Stimulated activated CD4-positive, alpha-beta T cell treated with anti-CD3 and anti-CD28 coated beads, Interleukin-1b, Interleukin-23, amount 100 ng/mL, for 1 hour (primary cell): ENCODE measurements at places on chromosomes 11 and 22.

DNA sequence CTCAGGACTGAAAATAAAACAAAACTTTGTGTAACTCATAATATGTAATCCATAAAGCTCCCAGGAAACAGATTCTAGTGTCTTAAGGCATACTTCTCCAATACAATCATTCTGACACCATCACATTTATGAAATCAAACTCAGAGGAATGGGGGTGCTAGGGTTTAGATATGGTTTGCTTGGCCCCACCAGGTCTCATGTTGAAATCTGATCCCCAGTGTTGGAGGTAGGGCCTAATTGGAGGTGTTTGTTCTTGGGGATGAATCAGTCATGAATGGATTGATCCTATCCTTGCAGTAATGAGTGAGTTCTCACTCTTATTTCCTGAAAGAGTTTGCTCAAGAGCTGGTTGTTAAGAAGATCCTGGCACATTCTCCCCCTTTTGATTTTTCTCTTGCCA is 380.9 kb downstream of the ETS1 start:
- DNase-seq = no peak

- no peak for DNase-seq
These were observed at the start of gene CLMP for GRCh38 chr11:123195188-123196059. CLMP (minus strand) TSS chr11:123195248; CDS start chr11:123194940, 308 bp downstream.

- DNase-seq = no peak
These were observed 1.2 kb downstream of the FAM89B start for GRCh38 chr11:65573391-65574079.

DNA sequence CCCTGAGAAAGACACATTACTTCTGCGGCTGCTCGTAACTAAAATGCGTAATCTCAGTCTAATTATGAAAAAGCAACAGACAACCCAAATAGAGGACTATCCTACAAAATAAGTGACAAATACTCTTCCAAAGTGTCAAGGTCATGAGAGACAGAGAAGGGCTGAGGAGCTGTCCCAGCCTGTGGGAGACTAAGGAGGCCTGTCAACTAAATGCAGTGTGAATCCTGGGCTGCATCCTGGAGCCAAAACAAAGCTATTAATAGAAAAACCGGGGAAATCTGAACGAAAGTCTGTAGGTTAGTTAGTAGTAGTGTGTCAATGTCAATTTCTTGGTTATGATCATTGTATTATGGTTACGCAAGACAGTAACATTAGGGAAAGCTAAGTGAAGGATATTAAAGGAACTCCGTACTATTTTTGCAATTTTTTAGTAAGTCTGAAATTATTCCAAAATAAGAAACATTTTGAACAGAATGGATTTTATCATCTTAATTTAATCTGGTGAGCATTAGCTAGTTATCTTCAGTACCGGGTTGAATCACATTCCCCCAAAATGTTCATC is 39.8 kb upstream of the SLC35C1 start:
- no peak for DNase-seq

DNA sequence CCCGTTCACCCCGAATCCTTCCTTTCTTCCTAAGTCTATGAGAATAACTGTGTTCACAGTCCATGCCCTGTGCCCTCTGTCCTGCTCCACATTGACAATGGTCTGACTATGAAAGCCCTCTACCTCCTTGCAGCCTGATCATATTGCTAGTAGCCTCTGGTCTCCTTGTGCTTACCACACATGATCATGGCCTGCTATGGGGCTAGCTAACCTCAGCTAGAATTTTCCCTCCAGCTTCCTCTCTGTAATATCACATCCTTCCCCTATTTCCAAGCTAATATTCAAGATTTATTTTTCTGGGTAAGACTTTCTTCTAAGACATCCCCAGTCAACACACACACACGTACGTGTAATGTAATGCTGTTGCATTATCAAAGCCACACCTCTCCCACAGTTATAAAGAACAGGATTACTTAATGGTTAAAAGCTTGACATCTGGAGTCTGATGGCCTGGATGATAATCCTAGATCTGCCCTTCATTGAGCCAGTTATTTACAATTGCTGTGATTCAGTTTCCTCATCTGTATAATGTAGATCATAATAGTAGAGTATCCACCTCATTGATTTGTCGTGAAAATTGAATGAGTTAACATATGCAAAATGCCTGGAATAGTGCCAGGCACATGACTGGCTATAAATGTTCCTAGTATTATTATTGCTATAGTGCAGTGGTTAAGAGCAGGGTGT is 214.4 kb upstream of the BLID start:
- DNase-seq = no peak

GRCh38 chr11:18768472-18768901 is 23.1 kb downstream of the PTPN5 start:
- no peak for DNase-seq

DNA sequence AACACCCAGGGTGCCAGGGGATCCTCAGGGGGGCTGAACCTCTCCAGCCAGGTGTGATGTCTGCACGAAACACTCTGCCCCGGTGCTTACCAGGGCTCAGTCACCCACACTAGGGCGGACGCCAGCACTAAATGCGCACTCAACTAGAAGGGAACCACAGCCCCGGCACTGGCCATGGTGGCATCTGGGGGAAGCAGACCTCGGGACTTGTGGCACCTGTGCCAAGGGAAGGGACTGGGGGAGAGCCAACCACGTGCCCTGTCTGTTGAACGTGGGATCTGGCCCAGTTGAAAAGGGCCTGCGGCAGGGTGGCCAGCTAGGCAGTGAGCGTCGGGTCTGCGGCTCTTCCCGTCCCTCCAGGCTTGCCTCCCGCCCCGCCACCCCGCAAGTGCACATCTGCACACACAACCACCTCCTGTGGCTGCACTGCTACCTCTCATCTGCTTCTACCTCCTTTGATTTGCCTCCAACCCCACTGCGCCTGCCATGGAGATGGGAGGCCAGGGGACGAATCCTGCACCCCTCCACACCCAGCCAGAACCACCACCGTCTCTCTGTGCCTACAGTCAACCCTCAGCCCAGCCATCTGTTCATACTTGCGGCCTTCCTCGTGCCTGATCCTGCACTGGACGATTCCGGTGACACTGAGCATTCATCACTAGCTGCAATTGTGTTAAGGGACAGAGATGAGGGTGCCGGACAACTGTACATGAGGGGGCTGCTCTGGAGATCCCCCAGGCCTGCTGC is 15.0 kb upstream of the MOB2 start:
- no peak for DNase-seq

DNA sequence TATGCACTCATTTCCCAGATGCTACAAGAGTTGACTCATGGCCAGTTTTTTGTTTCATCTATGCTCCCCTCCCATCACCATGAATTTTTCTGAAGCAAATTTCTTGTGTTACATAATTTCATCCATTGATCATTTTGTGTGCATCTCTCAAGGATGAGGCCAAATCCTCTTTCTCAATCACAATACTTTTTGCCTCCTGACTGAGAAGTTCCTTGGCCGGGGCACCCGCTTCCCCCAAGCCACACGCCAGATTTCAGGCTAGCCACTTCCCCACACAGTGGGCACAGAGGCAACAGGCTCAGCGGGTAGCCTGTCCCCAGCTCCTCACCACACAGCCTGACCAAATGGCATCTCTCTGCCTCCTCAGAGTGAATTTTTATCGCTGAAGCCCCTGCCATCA is 9.8 kb upstream of the DSCAML1 start:
- DNase-seq = no peak

- no peak for DNase-seq
These were observed 9.6 kb downstream of the OR52K1 start for GRCh38 chr11:4491878-4492606.

DNA sequence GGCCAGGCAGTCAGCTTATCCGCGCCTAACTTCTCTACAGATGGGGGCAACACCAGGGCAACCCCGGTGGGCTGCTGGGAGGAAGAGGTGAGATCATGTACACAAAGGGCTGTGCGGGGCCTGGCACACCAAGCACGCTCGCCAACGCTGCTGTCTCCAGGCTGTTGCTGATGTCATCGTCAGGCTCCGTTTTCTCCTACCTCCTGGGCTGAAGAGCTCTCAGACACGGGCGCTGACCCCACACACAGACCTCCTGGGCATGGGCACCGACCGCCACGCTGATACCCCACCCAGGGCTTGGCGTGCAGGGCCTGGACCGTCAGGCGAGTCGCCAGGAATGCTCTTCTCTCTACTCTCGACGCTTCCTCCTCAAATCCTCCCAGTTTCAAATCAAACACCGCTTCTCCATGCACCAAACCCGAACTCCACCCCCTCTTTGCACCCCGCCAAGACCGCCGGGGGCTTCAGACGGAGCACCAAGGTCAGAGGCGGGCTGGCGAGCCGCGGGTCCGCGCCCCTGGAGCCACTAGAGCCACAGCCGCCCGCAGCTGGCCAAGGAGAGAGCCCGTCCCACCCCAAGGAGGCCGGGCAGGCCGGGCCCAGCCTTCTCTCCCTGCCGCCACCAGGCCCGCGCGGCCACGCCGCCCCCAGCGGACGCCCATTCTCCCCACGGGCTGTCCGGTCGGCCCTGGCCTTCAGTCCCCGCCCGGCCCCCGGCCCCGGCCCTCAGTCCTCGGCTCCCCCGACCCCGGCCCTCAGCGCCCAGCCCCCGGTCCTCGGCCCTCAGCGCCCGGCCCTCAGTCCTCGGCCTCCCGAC is 772 bp downstream of the SBF1 start:
- DNase-seq = no peak
